ENCODE measurements at places on chromosomes 5 and 9.
A peak's percentile ranks its signal among the peaks of the same experiment; 100 is the strongest.

DNA sequence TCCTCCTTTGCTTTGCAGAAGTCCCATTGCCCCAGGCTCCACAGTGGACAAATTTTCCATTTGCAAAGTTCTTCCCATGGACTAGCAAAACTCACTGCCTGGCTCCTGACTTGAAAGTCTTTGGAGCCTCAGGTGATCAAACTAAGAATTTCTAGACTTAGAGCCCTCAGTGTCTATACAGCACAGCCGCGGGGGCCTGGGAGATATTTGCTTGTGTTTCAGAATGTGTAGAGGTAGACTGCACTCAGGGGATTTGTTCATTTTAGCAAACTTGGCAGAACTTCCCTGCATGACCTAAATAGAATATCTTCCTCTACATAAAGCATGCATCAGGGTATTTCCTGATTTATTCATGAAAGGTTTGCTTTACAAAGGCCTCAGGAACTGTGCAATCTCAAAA is 384.2 kb upstream of the ZNF462 start:
- DNase-seq = no peak

GRCh38 chr9:136678624-136679023 is 8.6 kb downstream of the AGPAT2 start:
- DNase-seq = peak; percentile 71

GRCh38 chr5:105868038-105868780 is 1802.5 kb downstream of the EFNA5 start:
- DNase-seq = no peak

DNA sequence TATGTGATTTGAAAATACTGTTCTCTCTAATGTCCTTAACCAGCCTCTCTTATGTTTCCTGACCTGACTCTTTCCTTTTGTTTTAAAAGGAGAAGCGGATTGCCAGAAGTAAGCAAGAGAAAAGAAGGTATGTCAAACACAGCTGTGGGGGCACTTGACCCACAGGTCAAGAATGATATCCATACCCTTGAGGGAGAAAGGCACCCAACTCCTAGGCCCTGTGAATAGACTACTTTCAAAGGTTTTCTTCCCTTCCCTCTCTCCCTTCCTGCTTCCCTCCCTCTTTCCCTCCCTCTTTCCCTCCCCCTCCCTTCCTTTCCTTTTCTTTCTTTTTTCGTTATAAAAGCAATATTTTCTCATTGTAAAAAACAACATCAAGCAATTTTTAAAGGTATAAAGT is 306.8 kb downstream of the TRPM3 start:
- DNase-seq = no peak

DNA sequence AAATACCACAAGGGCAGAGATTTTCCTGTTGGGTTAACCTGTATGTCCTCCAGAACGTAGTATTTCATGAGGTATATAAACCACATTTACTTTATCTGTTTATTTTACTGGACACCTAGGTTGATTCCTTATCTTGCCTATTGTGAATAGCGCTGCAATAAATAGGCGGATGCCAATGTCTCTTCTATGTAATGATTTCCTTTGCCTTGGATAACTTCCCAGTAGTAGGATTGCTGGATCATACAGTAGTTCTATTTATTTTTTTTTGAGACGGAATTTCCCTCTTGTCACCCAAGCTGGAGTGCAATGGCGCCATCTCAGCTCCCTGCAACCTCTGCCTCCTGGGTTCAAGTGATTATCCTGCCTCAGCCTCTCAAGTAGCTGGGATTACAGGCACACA is 15.6 kb upstream of the TUT7 start:
- DNase-seq = no peak

GRCh38 chr5:157546456-157547100 is 29.0 kb downstream of the ADAM19 start:
- DNase-seq = no peak

GRCh38 chr5:112203229-112203628 is 215.8 kb downstream of the EPB41L4A start:
- no peak for DNase-seq

DNA sequence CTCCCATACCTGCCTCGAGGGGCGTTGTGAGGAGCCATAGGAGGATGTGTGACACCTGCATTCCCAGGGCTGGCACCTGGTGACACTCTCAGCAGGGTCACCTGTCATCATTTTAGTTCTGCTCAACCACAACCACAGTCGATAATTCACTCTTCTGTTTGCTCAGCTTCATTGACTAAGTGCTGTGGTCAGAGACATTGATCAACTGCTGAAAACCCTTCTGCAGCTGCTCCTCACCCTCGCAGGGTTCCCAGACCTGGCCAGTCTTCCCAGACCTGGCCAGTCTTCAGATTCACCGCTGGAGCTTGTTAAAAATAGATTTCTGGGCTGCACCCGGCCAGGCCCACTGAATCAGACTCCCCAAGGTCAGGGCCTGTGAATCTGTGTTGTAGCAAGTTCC is 92.8 kb downstream of the MVB12B start:
- no peak for DNase-seq

DNA sequence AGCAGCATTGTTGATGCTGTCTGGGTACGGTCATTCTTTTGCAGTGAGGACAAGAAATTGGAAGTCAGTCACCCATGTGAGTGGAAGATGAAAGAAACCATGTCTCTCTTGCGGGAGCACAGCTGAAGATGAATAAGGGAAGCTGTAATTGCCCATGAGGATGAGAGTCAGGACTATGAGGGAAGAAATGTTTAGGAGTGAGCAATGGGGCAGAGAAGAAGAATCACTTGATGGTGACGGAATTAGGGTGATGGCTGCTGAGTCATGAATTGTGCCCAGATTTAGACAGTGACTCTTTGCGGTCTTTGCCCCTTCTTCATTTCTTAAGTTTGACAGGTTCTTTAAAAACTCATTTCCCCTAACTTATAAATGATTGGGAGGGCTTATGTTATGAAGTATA is 183.3 kb downstream of the MAST4 start:
- no peak for DNase-seq
